ENCODE measurements at places on chromosomes 1 and 21.

DNA sequence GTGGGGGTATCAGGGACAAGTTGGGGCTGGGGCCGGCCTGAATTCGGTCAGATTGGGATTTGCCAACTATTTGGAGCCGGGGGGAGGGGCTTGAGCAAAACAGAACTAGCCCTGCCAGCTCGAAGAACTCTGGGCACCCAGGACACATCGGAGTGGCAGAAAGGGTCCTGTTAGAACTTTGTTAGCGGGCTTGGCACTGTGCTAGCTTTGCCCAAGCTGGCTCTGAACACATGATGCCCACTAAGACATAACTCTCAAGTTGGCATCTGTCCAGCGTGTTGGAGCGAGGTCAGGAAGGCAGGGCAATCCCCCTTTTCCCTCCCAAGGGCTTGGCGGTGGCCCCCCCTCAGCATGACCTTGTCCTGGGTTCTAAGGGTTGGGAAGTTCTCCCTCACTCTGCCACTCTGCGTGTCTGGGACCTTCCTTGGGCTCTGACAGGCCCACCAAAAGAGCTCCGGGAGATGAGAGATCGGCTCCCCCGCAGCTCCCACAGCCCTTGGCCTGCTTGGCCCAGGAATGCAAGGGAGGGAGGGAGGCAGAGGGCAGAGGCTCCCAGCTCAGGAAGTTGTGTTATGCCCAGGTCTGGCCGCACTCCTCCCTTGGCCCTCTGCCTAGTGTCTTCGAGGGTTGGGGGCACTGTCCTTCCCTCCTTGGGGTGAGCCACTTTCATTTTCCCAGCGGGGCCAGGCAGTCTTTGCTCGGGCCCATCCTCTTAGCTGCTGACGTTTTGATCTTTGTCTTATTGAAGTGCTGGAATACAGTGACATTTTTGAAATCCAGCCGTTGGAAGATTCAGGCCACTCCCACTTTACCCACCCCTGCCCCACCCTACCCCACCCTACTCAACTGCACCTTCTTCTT lies 1.2 kb downstream of the LMNA start:
- no peak for DNase-seq

DNA sequence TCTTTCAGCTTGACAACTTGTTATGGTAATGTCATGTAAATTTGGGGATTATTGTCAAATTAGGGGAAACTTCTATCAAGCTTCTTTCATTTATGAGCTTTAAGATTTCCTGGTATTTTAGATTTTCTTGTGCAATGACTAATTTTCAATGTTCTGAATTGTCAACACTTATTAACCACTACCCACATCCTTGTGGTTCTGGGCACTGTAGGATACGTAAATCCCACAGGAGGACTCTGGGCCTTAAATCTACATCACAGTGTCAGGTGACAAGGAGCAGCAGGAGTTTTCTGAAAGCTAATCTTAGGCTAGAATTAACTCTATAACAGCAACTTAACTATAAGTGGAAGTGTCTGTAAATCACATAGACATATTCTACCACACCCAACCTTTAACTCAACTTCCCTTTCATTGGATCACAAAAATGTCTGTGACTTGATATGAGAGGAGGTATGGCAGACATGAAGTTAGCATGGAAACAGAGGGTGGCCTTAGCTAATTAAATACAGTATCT lies 397.7 kb downstream of the HLX start:
- DNase-seq: peak; percentile 35

GRCh38 chr1:65260851-65261473 lies 48.4 kb upstream of the DNAJC6 start:
- DNase-seq: no peak

- no peak for DNase-seq
These were observed 11.6 kb upstream of the GOLPH3L start for GRCh38 chr1:150708595-150708994.

GRCh38 chr1:181508486-181509165 lies 25.3 kb downstream of the CACNA1E start:
- no peak for DNase-seq

GRCh38 chr1:101410048-101410878 lies 173.4 kb downstream of the S1PR1 start:
- DNase-seq: no peak

DNA sequence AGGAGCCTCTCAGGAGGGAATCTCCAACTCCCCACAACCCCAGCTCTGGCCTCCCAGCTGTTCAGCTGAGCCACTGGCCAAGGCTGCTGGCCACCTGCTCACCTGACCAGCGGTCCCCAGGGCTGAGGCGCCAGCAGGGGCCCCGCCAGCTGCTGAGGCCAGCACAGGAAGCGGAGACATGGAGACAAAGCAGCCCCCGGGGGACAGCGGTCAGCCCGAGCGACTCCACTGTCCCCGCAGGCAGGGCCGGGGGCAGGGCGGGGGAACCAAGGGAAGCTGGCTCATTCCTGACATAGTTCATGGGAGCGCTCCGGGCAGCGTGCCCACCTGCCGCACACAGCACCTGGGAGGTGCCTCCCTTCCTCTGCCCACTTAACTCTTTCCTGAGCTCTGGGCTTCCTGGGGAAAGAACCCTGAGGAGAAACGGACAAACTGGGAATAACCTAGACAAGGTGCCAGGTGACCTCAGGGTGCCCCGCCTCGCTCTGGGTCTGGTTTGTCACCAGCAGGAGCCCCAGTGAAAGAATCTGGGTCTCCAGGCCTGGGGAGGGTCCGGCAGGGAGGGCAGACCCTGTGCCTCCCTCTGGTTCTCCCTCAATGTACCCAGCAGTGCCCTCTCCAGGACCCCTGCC lies 10.7 kb downstream of the EPHA2 start:
- DNase-seq: no peak

- no peak for DNase-seq
These were observed 21.3 kb downstream of the RGS4 start for GRCh38 chr1:163090321-163090945.

Measured in NCI-H2107 (cell line).